ENCODE measurements at places on chromosomes 4 and X.

DNA sequence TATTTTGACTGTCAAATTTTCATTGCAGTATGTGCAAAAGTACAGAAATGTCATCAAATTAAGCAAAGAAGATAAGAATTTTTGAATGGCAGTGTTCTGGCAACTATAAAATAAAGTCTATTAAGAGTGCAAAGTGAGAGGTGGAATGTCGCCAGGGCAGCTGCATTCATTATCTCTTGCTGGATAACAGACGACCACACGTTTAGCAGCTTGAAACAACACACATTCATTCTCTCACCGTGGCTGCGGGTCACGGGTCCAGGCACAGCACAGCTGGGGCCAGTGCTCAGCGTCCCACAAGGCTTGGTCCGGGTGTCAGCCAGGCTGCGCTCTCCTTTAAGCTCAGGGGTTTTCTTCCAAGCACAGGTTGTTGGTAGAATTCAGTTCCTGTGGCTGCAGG is 113.9 kb downstream of the GPR143 start:
- no peak for DNase-seq

DNA sequence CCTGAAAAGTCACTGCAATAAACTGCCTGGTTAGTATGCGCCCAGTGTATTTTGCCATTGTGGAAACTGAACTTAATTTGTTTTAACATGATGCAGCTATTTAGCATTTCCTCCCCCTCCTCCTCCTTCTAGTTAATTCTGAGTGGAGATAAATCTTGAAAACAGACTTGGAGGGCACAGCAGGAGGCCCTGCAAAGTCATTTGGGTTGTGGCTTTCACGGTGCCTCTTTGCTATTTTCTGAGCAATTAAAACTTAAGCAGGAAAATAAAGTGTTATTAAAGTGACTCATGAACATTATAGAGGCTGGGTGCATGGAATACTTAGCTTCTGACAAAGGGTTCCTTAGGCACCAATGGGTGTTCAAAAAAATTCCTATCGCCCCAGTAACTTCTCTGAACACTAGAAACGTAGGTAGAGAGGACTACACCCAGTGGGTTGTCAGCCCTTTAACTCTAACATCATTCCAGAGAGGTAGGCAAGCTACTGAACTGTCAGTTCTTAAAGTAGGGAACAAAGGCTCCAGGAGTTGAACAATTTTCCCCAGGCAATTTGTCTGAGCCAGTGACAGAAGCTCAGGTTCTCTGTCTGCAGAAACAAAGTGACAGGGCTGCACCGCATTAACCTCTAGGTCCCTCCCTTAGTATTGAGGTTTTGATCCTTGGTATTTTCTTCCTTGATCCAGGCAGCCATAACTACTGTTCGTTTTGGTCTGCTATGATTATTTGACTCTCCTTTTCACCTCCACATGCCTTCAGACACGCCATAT is 158.3 kb upstream of the KIT start:
- DNase-seq: no peak

DNA sequence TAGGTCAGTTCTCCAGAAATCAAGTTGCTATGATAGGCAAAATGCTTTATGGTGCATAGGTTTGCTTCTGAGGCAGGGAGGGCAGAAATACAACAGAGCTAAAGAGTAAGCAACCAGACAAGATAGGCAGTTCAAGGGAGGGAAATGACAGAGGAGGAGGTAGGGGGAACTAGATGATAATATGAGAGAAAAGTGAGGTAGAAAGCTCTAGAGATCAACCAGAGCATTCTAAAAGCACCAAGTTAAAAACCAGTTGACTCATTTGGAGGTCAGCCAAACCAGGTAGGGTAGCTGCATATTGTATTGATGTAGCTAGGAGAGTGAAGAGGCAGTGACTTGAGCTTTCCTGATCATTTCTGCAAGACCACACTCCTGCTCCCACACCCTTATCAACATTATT is 49.0 kb upstream of the SLC16A2 start:
- no peak for DNase-seq

GRCh38 chr4:5784021-5784420 is 73.0 kb downstream of the EVC start:
- no peak for DNase-seq

DNA sequence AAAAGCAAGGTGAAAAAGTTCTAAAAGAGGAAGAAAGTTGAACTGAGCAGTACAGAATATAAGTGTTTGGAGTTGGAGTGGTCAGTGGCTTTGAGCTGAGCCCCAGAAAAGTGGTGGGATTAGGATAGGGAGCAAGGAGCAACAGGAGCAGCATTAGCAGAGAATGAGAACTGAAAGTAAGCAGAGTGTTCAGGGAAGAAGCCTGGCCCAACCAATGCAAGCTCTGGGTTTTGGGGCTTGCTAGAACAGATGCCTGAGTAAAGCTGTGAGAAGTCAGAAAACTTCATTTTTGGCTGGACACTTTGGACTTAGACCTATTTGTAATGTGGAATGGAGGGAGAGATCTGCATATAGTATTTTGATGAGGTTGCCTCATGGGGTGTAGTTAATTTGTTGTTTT is 17.8 kb downstream of the JADE1 start:
- no peak for DNase-seq

DNA sequence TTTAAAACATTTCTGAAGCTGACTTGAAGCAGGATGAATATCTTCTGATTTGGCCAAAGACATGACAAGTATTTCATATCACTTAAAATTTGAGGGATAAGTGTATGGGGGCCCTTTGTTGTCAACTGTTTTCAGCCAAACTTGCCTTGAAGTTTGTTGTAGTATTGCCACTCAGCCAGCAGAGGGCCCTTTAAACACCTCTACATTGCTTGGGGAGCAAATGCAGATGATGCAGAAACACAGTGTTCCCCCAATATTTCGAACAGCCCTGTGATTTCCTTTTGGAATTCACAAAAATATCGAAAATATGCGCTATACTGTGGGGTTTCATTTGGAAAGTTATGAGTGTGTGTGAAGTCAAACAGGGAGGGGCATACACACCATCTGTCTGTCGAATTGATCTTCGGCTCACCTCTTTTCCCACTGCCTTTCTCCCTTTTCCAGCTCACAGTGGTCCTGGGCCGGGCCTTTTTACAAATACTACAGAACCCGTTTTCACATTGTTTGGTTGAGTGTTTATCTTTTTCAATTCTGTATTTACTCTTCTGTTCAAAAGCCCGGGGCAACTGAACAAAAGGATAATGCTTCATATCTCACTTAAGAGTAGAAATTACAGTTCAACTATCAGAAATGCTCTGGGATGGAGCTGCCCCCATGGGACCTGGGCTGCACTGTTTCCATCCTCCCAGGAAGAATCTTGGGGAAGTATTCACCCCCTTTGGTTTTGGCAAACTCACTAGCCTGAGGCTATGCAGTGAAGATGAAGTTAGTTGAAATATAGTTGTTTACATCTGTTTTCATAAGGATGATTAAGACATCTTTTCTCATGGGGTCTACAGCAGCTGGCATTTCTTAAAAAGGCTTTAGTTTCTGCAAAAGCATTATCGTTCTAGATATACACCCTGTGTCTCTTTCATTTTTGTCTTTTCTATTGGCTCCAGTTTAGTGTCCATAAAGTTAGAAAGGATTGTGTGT is 137.6 kb downstream of the EGF start:
- DNase-seq: peak; percentile 72

DNA sequence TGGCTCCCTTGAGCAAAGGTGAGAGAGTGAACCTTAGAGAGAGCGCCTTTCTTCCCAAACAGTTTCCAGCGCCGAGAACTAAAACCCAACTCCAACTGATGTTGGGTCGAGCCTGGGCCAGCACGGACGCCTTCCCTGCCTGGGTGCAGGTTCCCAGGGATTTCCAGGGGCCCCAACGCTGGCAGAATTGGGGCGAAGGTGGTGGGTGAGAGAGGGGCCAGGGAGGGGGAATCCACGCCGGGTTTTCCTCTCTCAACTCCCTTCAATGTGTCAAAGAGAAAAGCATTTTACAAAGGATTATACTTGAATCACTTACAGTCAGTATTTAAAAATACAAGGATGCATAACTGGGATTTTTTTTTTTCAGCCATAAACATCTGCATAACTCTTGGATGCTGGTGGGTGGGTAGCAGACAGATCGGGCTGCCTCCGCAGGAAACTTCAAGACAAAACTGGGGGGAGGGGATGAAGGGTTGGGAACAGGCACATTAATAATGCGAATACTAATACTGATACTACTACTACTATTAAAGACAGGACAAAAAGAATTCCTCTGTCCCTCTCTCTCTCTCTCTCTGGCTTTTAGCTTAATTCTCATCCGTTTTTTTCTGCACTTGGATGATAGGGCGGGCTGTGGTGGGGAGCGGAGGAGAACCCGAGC is 1.3 kb upstream of the ARX start:
- no peak for DNase-seq

GRCh38 chr4:67624939-67625338 is 66.4 kb downstream of the STAP1 start:
- DNase-seq: no peak
